G401 (cell line): ENCODE measurements at places on chromosomes 5 and 9.

DNA sequence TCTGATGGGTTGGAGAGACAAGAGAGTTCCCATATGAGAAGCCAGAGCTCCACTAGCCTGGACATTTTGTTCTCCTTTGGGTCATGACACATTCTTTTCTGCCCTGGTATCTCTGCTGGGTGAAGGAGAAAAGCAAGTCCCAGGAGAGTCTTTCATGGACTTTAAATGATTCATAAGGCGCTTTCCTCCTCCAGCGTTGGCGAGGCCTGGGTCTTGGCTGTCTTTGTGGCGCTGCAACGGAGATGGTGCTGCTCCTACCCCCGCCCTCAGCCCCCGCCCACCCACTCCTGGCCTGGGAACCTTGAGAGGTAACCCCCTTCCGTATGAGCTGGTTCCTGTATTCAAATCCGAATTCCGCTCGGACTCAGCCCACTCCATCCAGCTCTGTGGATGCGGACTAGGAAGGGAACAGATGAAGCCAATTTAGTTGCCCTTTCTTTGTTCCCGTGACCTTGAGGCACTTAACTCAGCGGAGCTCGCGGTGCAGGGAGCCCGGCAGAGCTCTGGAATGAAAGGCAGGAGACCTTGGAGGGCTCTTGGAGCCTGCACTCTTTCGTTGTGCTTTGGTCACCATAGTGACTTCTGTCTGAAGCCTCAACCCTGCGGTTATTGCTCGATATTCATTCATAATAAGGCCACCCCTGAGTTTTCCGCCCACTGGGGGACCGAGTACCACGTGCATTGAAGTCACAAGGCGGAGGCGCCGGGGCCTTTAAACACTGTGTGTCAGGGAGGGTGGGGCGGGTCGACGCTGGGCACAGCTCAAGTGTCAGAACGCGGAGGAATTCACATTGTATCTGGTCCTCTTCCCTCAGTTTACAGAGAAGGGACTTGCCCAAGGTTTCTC lies 14.0 kb upstream of the PWWP2A start:
- DNase-seq: peak; percentile 61

GRCh38 chr9:115998666-115999065 lies 154.9 kb upstream of the PAPPA start:
- DNase-seq: no peak

GRCh38 chr9:22617156-22617555 lies 170.5 kb downstream of the DMRTA1 start:
- no peak for DNase-seq

GRCh38 chr9:78273761-78274160 lies 23.2 kb upstream of the PSAT1 start:
- no peak for DNase-seq

DNA sequence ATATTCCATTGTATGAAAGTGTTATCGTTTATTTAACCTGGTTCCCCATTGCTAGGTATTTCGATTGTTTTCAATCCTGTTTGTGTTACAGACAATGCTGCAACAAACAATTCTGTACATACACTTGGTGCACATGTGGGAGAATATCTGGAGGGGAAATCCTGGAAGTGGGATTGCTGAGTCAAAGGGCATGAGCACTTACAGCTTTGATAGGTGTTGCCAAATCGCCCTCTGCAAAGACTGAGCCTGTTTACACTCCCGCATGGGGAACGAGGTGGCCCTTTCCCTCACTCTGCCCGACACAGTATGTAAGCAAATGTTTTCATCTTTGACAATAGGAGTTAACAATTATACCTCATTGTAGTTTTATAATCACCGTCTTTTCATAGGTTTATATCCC lies 66.2 kb downstream of the PDE6A start:
- no peak for DNase-seq

- DNase-seq: no peak
Observed at GRCh38 chr5:1698589-1699316, 100.9 kb downstream of the MRPL36 start.

- no peak for DNase-seq
Observed at GRCh38 chr5:143432658-143433239, 29.3 kb upstream of the NR3C1 start.

- DNase-seq: no peak
Observed at GRCh38 chr5:175344331-175345195, 99.4 kb downstream of the DRD1 start.

DNA sequence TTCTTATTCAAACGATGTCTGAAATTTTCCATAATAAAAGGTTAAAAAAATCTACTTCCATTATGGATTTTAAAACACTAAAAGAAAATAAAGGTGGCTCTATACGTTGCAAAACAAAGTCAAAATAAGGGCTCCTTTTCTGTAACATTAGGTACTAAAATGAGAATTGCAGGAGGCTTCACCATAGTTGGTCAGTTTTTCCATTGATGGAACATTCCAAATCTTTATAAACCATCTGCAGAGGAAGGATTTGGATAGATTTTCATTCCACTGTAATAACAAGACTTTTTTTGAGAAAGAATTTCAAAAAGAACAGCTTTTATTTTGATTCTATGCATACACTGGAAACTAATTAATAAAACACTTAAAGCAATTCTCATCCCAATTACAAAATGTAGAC lies 145.6 kb downstream of the LURAP1L start:
- no peak for DNase-seq

DNA sequence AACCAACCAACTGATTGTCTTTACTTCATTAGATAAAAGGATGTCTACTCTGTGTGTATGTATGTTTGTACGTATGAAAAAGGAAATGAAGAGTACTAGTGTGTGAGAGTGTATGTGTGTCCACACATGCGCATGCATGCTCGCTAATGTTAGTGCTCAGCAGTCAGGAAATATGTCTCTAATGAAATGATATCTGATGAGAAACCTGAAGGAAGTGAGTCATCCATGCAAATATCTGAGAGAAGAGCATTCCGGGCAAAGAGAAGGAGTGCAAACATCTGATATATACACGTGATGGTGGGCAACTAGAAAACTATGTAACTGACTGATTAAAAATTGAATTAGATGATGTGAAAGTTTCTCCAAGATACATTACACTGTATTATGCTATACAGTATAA lies 29.6 kb upstream of the UGCG start:
- DNase-seq: no peak

DNA sequence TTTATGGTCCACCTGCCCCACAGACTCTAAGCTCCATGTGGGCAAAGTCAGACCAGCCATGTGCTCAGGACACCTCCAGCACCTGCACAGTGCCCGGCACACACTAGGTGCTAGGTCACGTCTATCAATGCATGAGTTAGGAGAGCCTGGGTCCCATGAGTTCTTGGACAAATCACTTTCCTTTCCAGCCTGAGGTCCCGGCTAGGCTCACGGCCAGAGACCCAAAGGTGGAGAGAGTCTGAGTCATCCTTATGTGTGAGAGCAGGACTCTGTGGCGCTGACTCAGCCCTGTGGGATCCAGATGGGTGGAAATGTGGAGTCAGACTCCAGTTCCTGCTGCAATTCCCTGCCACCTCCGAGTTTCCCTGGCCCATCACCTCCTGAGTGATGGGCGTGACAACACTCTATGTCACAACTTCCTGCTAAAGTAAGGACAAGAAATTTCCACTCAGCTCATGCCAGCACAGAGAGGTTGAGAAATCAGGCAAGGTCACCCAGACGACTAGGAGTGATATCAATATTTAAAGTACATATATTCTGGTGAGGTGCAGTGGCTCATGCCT lies 2.5 kb upstream of the ST6GALNAC4 start:
- no peak for DNase-seq

DNA sequence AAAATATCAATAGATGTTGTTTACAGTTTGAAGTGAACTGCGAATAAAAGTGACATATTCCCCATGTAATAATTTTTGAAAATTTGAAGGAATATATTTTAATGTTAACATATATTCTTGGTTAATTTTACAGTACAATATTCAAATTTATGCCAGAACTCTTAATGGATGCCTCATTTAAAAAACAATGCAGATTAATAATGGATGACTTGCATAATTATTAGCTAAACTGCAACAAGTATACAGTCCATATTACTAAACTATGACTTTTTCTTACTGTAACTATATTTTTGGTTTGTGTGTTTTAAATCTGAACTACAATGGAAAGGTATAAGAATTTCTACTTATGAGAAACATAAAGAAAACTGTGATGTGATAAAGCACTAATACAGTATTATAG lies 1390.1 kb downstream of the PTPRD start:
- no peak for DNase-seq

- DNase-seq: peak; percentile 75
Observed at GRCh38 chr5:36403632-36404311, 102.1 kb upstream of the RANBP3L start.

- DNase-seq: no peak
Observed at GRCh38 chr9:35338086-35338485, 151.8 kb upstream of the RUSC2 start.

DNA sequence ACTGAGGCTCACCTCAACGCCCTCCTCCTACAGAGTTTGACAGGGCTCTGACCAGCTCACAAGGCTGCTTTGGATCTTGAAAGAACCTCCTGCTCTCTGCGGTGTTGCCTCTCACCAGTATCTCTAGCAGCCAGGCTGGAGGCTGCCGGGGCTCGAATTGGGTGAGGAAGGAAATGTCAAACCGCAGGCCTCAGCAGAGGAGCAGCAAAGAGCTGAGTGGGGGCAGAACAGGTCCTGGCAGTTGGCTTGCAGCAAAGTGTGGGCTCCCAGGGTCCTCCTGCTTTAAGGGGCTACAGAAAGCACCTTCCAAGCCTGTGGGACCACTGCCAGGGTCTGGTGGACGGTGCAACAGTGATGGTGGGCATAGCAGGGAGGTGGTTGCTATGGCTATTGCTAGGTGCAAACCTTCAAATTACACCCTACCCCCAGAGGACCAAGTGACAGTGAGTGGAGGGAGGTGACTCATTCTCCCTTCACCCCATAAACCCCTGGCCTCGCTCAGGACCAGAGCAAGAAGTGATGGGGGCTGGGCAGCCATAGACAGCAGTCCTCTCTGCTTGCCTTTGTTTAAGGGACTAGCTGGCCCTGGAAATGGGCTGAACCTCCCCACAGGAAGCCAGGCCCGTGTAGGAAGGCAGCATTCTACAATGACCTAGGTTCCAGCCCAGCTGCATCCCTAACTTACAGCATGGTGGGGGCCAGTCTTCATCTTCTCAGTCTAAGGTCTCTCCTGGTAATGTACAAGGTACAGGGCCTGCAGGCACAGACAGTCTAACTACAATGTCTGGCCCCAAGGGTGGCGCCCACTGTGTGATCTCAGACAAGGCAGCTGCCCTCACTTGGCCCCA lies 18.7 kb downstream of the LCP2 start:
- DNase-seq: no peak

GRCh38 chr5:68303754-68304420 lies 88.3 kb downstream of the PIK3R1 start:
- DNase-seq: no peak

DNA sequence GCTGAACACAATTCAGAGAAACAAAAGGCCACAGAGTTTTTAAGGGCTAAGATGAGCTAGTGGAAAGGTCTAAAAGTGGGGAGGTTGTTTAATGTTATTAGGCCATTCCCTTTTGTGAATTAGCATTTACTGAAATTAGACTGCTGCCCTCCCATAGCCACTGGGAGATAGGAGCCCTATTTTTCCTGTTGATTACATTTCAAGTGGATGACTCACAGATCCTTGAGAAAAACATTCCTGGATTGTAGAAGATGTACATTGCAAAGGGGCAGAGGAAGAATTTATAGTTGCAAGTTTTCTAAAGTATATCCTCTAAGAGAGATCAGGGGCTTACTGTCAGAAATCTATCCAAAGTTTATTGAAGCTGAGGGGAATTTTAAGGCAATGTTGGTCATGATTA lies 367.1 kb upstream of the IZUMO3 start:
- DNase-seq: no peak

GRCh38 chr9:79731171-79731890 lies 159.6 kb downstream of the TLE4 start:
- DNase-seq: no peak

- DNase-seq: peak; percentile 67
Observed at GRCh38 chr5:14582797-14583137, 1.2 kb downstream of the OTULINL start.

GRCh38 chr9:13445103-13445500 lies 165.6 kb upstream of the MPDZ start:
- DNase-seq: peak; percentile 87

- no peak for DNase-seq
Observed at GRCh38 chr9:132990781-132991180, 12.3 kb downstream of the GFI1B start.

GRCh38 chr9:136439481-136440408 lies at the start of gene INPP5E:
Gene INPP5E (minus strand): TSS chr9:136439845. CDS start chr9:136439419, 426 bp downstream.
- DNase-seq: peak; percentile 51

DNA sequence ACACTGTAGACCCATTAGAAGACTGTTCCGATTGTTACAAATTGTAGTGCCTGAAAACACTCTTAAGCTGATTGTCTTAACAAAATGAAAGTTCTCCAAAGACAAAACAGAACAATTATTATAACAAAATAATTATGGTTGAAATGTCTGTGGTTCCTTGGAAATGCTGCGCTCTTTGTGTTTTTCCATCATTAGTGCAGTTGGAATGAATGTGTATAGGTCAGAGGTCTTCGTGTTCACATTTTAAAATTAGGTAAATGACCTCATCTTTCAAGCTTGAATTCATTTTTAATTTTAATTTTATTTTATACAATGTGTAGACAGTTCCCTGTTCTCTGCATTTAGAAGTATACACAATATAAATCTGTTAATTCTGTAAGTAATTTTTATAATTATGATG lies 56.7 kb upstream of the NXNL2 start:
- no peak for DNase-seq

- no peak for DNase-seq
Observed at GRCh38 chr5:151101151-151101550, 20.3 kb upstream of the TNIP1 start.

- DNase-seq: peak; percentile 83
Observed at GRCh38 chr9:135376511-135377265, 102.9 kb upstream of the PPP1R26 start.

DNA sequence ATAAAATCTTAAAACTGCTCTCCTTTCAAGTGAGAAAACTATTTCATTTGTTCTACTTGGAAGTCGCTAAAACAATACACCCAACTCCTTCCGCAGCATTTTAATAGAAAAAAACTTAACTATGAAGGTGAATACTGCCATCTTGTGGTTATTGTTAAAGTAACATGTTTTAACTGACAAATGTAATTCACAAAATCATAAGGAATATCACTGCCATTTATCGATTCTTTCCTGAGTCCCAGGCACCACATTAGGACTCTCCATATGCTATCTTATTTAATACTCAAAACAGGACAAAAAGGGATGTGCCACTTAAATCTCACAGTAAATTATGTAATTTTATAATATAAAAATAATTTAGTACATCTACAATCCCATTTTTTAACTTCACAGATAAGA lies 130.5 kb upstream of the ITGA1 start:
- peak; percentile 43 for DNase-seq
